ENCODE measurements at places on chromosomes 2 and 18.
A peak's percentile ranks its signal among the peaks of the same experiment; 100 is the strongest.

DNA sequence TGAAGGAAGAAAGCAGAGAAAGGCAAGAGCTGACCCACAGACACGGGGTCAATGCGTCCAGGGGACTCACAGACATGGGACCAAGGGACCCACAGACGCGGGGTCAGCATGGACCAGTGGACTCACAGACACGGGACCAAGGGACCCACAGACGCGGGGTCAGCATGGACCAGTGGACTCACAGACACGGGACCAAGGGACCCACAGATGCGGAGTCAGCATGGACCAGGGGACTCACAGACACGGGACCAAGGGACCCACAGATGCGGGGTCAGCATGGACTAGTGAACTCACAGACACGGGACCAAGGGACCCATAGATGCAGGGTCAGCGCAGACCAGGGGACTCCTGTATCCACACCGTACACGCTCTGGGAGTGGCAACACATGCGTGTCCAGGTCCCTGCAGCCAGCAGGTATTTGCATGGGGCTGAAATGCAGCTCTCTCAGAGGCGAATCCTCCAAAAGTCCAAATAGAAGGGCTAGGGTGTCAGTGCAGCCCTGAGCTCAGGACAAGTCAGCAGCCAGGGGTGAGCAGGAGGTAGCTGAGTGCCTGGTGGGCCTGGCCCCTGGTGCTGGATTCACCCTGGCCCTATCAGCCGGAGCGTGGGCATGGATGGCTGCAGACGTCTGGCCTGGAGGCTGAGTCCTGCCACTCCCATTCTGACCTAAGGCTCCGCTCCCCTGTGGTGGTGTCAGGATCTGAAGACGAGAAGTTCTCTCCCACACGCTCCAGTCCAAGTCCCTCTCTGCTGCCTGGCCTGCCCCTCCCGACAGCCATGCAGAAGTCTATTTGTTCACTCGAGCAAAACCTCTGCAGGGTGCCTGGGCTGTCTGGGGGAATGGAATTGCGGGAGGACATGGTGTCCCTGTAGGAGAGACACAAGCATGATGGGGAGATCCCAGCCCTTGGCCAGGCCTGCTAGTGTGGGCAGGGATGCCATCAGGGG, 28.5 kb downstream of the TMEM18 start:
- no peak for DNase-seq

DNA sequence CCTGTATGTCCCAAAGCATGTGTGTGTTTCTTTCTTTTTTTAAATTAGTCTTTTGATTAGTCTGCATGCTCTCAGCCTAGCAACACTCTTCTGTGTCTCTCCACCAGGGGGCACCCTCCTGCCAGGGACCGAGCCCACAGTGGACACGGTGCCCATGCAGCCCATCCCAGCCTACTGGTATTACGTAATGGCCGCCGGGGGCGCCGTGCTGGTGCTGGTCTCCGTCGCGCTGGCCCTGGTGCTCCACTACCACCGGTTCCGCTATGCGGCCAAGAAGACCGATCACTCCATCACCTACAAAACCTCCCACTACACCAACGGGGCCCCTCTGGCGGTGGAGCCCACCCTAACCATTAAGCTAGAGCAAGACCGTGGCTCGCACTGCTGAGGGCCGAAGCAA, 93.8 kb downstream of the NRP2 start:
- peak; percentile 66 for DNase-seq

GRCh38 chr2:8303322-8303832, 378.5 kb upstream of the ID2 start:
- no peak for DNase-seq

- no peak for DNase-seq
Measured at GRCh38 chr2:17363846-17364245, 154.4 kb downstream of the RAD51AP2 start.

DNA sequence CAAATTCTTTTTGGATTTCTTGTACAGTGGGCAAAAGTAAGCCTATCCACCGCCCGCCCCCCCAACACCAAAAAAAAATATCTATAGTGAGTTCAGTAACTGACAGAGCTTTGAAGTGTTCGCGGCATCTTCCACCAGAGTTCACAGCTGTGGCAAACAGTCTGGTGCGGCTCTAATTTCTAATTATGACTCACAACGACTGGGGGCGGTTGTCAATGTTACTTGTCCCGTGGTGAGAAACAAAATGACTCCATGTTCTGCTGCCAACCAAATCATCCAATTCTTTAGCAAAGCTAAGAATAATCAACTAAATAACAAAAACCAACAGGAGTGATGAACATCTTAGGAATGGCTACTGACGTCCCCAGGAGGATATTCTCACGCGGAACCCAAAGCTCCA, 392.5 kb upstream of the SALL3 start:
- DNase-seq: no peak

DNA sequence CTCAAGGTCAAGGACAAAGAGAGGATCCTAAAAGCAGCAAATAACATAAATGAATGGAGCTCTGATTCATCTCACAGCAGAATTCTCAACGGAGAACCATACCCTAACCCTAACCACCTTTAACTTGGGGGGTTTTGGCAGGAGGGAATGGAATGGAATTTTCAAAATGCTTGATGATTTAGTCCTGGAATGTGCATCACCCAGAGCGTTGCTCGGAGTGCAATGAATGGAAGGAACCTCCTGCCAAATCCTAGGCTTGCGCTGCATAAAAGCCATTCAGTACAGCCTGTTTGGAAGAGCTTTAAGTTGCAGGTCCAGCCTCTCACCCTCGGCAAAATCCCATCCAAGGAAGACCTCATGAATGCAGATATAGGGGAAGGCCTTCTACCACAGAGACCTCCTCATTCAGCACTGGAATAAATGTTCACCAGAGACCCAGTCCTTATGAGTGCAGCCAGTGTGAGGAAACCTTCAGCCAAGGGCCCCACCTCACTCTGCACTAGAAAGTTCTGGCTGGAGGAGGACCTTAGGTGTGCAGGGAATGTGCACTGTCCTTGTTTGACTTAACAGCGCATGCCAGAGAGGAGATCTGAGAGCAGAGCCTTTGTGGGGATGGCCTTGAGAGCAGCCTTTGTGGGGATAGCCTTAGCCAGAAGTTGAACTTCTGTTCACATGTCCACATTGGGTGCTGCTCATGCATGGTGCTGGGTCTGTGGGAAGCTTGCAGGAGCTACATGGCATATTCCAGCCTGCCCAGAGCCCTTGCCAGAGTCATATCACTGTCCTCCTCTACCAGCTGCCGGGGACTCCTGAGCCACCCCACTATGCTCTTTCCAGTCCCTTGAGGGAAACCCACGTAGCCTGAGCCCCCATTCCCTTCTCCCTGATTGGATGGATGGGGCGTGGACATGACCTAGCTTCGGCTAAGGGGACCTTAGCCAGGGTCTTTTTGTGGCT, 30.5 kb downstream of the ASB1 start:
- no peak for DNase-seq
